Esophagus squamous epithelium (tissue), 5 donors: ENCODE measurements at places on chromosomes 12 and 14.

GRCh38 chr12:92539110-92539749, 163.6 kb upstream of the PLEKHG7 start:
- no peak for DNase-seq

GRCh38 chr12:64042911-64043310, 179.2 kb downstream of the KICS2 start:
- DNase-seq: no peak

- DNase-seq: no peak
Measured at GRCh38 chr14:104296388-104297312, 158.3 kb downstream of the KIF26A start.

GRCh38 chr12:2160043-2160442, 107.3 kb downstream of the CACNA1C start:
- no peak for DNase-seq

GRCh38 chr12:12072064-12072760, 1.5 kb downstream of the BCL2L14 start:
- DNase-seq: no peak

DNA sequence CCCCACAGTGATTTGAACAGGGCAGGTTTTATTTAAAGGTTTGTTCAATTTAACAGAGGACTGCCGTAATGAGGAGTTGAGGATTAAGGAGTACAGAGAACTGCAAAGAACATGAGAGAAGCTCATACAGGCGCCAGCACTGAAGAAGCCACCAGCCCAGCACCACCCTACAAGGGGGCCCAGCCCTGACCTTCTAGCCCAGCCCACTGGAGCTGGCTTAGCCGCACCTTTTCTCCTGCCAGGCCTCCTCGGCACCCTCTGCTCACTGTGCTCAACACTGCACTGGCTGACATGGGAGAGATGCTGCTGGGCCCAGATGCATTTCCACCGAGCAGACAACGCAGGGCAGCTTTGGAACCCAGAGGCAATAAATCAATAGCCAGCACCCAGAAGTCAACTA, 36.5 kb upstream of the SFSWAP start:
- no peak for DNase-seq

GRCh38 chr12:3428631-3429030, 62.4 kb upstream of the PRMT8 start:
- DNase-seq: no peak

- DNase-seq: no peak
Measured at GRCh38 chr14:82776958-82777357, 1243.3 kb upstream of the SEL1L start.

DNA sequence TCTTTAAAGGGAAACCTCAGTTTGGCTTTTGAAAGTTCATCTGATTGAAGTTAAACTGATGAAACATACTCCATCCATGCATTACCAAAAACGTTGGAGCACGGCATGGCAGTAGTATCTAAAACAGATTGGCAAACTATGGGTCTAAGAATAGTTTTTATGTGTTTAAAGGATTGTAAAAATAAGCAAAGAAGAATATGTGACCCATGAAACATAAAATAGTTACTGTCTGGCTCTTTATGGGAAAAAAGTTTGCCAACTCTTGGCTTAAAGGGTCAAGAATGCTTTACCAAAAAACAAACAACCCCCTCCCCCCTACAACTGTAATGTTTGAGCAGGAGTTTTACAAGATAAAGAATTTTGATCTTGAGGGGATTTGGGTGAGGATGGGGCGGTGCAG, 32.6 kb downstream of the TRAF3 start:
- DNase-seq: no peak

DNA sequence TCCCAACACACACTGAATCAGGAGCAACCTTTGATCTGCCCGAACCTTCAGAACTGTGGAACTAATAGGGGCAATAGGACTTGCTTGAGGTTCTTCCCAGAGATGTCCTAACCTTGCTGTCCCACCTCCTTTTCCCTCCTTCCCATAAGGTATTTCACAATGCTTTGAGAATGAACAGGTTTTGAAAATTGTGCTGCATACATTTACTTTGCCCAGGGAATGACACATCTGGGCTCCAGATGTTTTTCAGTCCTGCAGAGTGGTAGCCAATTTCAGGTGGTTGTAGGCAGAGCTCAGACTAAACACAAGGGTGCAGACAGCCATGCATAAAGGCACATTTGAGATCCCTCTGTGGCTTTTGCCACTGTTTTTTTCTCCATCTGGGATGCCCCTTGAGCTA, 206.7 kb upstream of the PWP1 start:
- no peak for DNase-seq

GRCh38 chr14:81303258-81303935, 82.6 kb upstream of the GTF2A1 start:
- DNase-seq: no peak

- DNase-seq: no peak
Measured at GRCh38 chr12:51009056-51009440, 17.1 kb downstream of the SLC11A2 start.

DNA sequence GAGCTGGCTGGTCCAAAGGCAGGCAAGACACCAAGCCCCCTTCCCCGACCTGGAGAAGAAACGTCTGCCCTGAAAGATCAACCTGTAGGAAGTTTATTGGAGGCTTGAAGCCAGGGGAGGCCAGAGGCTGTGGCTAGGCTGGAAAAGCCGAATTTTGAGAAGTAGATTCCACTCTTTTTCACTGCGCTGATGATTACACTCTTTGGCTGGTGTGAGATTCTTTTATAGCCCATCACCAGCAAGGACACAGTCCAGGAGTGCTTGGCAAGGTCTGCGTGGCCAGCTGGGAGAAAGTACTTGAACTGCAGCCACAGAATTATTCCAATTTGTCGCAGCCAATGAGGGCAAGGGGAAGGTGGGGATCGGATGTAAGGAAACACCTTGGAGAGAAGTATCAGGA, 45.0 kb downstream of the SYNE3 start:
- no peak for DNase-seq
